ENCODE measurements at places on chromosomes 16 and 17.

DNA sequence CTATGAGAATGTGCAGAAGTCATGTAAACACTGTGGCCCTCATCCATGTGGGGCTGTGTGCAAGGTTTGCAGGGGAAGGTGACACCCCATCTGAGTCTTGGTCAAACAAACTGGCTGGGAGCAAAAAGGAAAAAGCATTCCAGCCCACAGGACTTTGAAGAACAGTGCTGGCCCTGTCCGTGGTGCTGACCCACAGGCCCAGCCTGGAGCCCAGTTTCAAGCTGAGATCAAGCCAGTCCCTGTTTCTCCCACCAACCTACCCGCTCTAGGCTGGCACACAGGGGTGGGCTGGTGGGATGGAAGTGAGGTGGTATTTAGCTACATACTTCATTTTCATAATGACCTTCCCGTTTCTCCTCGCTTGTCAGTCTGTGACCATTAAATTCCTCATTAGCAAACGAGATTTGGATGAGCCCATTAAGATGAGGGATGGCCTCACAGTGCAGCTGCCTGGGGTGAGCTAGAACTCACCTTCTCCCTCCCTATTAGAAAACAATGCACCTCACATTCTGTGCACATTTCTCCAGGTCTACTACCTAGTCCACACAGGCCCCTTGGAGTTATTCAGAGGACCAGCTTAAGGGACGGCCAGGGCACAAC, 12.6 kb upstream of the RPL38 start:
- peak; percentile 33 for DNase-seq

DNA sequence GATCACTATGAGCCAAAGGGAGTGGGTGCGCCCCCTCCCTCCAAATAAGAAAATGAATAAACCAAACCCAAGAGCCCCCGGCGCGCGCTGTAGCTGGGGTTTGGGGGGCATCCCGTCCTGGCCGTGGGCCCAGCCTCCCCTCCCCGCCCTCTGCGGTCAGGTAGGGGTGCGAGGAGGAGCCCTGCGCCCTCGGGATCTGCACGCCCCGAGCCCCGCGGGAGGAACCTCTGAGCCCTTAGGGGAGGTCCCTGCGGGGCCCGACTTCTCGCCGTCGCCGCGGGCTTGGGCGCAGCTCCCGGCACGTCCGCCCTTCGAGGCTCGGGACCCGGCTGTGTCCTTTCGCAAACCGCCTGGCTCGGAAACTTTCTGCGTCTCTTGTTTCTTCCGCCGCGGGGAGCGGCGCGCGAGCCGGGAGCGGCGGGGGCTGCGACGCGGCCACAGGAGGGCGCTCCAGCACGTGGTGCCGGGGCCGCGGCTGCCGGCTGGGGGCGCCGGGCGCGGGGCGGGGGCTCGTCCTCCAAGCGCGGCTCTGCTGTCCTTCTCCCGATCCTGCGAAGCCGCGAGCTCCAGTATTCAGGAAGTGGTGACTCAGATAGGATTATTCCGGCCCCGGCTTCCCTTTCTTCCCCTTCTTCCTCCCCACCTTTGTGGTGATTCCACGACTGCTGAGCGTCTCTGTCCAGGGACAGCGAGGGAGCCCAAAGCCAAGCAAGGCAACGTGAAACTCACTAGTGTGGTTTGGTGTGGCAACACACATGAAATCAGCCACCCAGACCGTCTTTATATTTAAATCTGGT, 1.6 kb downstream of the PITPNC1 start:
- DNase-seq: peak; percentile 88

GRCh38 chr16:58399718-58400633, 7.7 kb downstream of the GINS3 start:
- no peak for DNase-seq

DNA sequence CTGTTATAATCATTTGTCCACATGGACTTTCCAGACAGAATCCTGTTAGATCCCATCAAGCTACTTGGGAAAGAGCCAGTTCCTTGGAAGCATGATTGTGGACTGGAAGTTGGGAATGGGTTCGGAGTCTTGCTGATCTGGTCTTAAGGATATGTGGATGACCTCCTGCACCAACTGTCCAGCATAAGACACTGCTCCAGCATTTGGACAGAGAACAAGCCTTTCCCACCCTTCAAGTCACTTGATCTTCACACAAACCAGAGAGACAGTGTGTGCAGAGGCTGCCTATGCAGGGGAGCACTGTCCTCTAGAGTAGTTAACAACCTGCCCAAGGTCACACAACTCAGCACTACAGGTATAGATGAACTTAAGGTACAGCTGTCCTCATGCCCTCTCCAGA, 5.8 kb upstream of the MT1B start:
- DNase-seq: no peak

DNA sequence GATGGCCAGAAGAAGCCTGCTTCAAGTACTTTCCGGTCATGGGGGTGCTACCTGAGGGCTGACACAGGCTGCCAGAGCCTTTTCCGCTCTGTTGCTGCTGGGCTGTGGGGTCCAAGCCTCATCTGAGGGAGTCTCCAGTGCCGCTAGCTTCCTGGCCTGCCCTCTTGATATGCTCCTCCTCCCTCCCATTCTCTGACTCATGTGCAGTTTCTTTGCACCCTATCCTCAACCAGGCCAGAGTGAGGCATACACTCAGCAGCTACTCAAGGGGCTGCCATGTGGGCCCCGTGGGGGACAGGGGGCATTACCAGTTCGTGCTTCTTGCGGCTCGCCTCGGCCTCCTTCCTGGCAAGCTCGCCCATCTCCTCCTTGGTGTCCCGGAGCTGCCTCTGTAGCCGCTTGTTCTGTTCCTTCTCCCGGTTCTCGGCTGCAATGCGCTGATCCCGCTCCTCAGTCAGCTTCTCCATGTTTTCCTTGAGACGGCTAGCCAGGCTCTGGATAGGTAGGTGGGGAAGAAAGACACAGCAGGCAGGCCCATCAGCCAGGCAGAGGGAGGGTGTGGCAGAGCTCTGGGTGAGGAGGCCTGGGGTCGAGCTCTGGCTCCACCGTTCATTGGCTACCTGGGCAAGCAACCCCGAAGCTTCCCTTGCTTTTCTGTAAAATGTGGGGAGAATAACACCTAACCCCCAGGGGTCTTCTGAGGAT, 43.8 kb downstream of the PIPOX start:
- no peak for DNase-seq

DNA sequence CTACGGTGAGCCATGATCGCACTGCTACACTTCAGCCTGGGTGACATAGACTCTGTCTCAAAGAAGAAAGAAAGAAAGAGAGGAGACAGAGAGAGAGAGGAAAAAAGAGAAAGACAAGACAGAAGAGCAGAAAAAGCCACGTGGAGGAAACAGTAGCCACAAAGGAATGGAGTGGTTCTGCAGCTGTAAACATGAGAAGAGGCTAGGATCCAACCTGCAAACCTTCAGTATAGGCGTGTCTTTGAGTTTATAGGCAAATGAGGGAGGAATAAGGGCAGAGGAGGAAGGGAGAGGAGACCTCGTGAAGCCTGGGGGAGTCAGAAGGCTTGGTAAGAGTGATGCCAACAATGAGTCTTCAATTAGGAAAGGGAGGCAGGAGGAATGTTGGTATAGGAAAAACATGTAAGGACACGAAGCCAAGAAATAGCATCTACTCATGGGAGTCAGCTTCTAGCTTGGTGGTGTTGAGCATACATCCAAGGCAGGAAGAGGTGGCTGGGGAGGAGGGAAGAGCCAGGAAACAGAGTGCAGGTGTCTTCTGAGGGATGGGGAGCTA, 3.9 kb downstream of the MED9 start:
- no peak for DNase-seq

DNA sequence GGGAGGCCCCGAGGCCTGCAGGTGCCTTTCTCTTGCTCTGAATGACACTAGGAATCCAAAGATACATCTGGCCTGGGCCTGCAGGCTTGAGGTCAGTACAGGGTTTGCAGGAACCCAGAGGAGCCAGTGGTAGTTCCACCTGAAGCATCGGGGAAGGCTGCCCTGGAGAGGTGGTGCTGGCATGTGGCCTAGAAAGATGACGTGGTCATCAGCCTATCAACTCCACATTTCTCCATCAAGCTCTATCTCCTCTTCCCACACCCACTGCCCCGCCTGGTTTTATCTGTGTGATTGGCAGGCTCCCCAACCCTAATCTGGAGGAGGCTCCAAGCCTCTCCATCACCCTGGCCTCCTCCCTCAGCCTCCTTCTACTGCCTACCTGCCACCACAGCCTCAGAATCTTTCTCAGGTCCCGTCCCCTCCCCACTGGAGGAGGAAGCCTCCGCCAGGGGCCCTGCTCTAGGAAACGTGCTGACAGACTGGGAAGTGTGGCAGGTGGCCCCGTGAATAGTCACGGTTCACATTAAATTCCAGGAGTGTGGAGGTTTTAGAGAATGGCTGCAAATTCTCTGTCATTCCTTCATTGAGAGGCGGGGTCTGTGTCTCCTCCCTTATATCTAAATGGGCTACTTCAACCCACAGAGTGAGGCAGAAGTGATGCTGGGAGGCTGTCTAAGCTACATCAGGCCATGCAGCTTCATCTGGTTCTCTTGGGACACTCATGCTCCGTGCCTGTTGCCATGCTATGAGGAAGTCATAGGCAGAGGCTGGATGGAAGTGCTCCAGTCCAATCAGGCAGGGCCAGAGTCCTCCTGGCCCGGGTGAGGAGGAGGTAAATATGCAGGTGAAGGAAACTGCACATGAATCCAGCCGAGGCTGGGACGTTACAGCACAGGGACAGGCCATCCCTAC, 11.4 kb upstream of the MAP2K3 start:
- no peak for DNase-seq

- no peak for DNase-seq
Observed at GRCh38 chr16:24673155-24673554, 56.3 kb upstream of the TNRC6A start.

- DNase-seq: no peak
Observed at GRCh38 chr16:5850632-5851392, 753.2 kb upstream of the EEF2KMT start.

DNA sequence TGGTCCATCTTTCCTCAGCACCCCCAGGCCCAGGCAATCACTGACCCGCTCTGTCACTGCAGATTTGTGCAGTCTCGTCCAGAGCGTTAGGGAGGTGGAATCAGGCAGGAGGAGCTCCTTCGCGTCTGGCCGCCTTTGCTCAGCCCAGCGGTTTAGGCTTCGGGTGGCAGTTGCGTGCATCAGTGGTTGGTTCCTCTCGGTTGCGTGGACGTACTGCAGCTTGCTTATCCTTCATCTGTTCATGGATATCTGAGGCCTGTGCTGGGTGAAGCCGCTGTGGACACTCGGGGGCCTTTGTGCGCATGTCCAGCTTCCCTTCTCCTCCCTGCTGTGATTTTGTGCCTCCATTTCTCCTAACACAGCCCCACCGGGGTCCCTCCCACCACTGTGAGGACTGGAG, 4.7 kb upstream of the P2RX1 start:
- no peak for DNase-seq

- DNase-seq: no peak
Observed at GRCh38 chr16:68296291-68296690, 14.5 kb downstream of the SLC7A6OS start.

- DNase-seq: no peak
Observed at GRCh38 chr16:3007957-3008689, 4.6 kb upstream of the CLDN9 start.
